A549 treated with dexamethasone at 1 μM for 4 hours (cell line): ENCODE measurements at places on chromosomes 5 and 9. TPM values are rescaled to one million over a fixed set of nuclear protein-coding genes. Genes with fewer than 3 reads are reported as not detected.

Gene SNX18
- 4.3 to 8.2 TPM (median 7.3 TPM) in 5 replicates for total RNA-seq

Gene SLC27A6
- total RNA-seq, result 0.07 to 0.08 TPM (median 0.08 TPM) in 4 of 5 replicates, not detected in the other

Gene ANKRD55
- total RNA-seq, result 0.06 TPM in 1 of 5 replicates, not detected in the others

Gene GRK6
- total RNA-seq, result 17.2 to 26.5 TPM (median 25.4 TPM) in 5 replicates

Gene PCDHA6
- 0.03 to 0.13 TPM (median 0.04 TPM) in 5 replicates for total RNA-seq

Gene PCDHA13
- total RNA-seq, result 0.04 to 0.09 TPM (median 0.06 TPM) in 4 of 5 replicates, not detected in the other
